T-helper 17 cell (primary cell): ENCODE measurements at places on chromosomes 11 and 22. TPM values are rescaled to one million over a fixed set of nuclear protein-coding genes. Genes with fewer than 3 reads are reported as not detected.
A peak's percentile ranks its signal among the peaks of the same experiment; 100 is the strongest.

DNA sequence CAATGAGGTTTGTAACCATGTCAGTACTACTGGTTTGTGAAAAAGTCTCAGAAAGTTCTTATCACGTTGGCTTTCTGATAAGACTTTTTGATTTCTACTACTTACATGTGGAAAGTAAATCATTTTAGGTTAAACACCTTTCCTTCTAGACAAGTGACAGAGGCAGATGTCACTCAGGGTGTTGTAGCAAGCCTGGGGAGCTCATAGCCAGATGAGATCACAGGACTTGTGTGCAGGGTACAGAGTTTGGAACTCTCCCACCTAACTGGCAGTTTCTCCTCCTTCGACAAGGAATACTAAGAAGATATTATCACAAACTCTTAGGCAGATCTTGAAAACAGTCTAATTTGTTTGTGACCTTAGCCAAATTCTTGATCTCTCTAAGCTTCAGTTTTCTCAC is 49.4 kb upstream of the PICALM start:
- H3K27me3 ChIP-seq: peaks cover 9% of the 10 kb centered on the region
- H3K27ac ChIP-seq: no peak overlapping the region
- DNase-seq: no peak

DNA sequence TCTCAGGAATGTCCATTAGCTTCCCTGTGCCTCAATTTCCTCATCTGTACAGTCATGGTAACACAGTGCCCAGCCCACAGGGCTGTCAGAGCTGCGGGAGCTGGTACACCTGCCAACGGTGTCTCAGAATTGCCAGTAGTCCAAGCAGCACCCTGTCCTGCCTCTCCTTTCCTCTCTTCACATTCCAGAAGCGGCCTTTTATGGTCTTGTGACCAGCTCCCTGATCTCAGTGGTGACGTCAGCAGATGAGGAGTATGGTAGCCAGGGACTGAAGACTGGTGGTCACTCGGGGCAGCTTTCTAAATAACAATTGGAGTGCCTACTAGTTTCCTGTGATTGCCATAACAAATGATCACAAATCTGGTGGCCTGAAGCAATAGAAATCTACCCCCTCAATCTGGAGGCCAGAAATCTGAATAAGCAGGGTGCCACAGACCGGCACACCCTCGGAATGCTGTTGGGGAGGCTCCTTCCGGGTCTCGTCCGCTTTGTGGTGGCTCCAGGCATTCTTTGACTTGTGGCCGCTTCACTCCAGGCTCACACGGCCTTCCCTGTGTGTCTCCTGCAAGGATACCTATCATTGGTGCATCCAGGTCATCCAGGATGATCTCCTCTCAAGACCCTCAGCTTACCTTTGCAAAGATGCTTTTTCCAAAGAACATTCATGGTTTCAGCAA is 2.1 kb downstream of the FADD start:
- peak overlapping the region; percentile 95 for H3K27ac ChIP-seq
- H3K27me3 ChIP-seq: no peaks in the 10 kb centered on the region
- no peak for DNase-seq
- peaks cover 3% of the 10 kb centered on the region for H3K36me3 ChIP-seq

- no peak for DNase-seq
- H3K27ac ChIP-seq: peak overlapping the region; percentile 98
- peak overlapping the region; percentile 77 for H3K4me3 ChIP-seq
- H3K4me1 ChIP-seq: peaks cover 64% of the 10 kb centered on the region
- peaks cover 1% of the 10 kb centered on the region for H3K36me3 ChIP-seq
- H3K27me3 ChIP-seq: no peaks in the 10 kb centered on the region
These were observed 42.3 kb upstream of the ETS1 start for GRCh38 chr11:128629516-128630106.

- no peak overlapping the region for H3K27ac ChIP-seq
- H3K36me3 ChIP-seq: peaks cover 2% of the 10 kb centered on the region
- DNase-seq: no peak
- H3K4me3 ChIP-seq: no peak overlapping the region
These were observed 100.3 kb upstream of the PRR5 start for GRCh38 chr22:44601725-44602124.

DNA sequence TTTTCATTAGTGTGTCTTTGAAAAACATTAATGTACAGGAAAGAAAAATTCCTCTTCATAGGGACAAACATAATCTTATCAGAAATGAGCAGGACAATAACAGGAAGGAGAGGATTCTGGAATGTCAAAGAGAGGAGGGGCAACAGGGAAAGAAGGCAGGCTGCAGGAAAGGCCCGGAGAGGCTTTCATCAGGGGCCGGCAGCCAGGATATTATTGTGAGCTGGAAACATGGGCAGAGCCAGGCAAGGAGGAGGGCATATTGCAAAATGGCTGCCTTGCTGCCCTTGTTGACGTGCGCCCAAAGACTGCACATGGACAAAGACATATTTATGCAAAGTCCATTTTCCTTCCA is 433.7 kb downstream of the ETS1 start:
- no peaks in the 10 kb centered on the region for H3K36me3 ChIP-seq
- DNase-seq: no peak
- no peak overlapping the region for H3K27ac ChIP-seq

Gene MS4A4A
- total RNA-seq: not detected

GRCh38 chr22:41873391-41873790 is 40.5 kb downstream of the SREBF2 start:
- no peak for DNase-seq
- peaks cover 7% of the 10 kb centered on the region for H3K36me3 ChIP-seq
- no peaks in the 10 kb centered on the region for H3K27me3 ChIP-seq
- H3K27ac ChIP-seq: peak overlapping the region; percentile 72
- H3K4me3 ChIP-seq: no peak overlapping the region
- H3K4me1 ChIP-seq: peaks cover 8% of the 10 kb centered on the region

Gene DEUP1
- not detected for total RNA-seq

Gene SCO2
- 4.5 TPM for total RNA-seq

- no peaks in the 10 kb centered on the region for H3K27me3 ChIP-seq
- DNase-seq: no peak
- H3K27ac ChIP-seq: no peak overlapping the region
- peaks cover 26% of the 10 kb centered on the region for H3K4me1 ChIP-seq
- no peaks in the 10 kb centered on the region for H3K36me3 ChIP-seq
These were observed 31.7 kb upstream of the GRAMD4 start for GRCh38 chr22:46588279-46589140.

Gene MMP3
- not detected for total RNA-seq

Gene EWSR1
- total RNA-seq: 335 TPM

DNA sequence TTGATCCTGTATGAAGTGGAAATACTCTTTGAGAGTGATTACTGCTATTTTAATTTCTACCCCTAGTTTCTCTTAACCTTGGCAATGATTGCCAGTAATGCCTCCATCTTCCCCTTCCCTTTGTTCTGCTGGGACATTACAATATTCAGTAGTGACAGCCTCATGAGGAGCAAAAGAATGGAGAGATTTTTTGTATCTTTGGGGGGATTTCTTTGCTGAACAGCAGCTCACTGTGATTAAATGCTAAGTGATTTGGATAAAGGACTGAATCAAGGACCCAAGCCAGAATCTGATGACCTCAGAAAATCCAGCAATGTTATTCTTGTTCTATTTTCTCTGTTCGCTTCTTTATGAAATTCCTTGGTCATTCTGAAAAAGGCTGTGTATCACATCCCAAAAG is 7.0 kb upstream of the SLC1A2 start:
- DNase-seq: no peak
- H3K27me3 ChIP-seq: peaks cover 94% of the 10 kb centered on the region
- H3K36me3 ChIP-seq: peaks cover 3% of the 10 kb centered on the region
- no peak overlapping the region for H3K4me3 ChIP-seq
- H3K4me1 ChIP-seq: peaks cover 5% of the 10 kb centered on the region

GRCh38 chr11:70113801-70114200 is 35.7 kb downstream of the ANO1 start:
- H3K27me3 ChIP-seq: peaks cover 19% of the 10 kb centered on the region
- no peak overlapping the region for H3K4me3 ChIP-seq
- peaks cover 8% of the 10 kb centered on the region for H3K4me1 ChIP-seq
- H3K27ac ChIP-seq: no peak overlapping the region

DNA sequence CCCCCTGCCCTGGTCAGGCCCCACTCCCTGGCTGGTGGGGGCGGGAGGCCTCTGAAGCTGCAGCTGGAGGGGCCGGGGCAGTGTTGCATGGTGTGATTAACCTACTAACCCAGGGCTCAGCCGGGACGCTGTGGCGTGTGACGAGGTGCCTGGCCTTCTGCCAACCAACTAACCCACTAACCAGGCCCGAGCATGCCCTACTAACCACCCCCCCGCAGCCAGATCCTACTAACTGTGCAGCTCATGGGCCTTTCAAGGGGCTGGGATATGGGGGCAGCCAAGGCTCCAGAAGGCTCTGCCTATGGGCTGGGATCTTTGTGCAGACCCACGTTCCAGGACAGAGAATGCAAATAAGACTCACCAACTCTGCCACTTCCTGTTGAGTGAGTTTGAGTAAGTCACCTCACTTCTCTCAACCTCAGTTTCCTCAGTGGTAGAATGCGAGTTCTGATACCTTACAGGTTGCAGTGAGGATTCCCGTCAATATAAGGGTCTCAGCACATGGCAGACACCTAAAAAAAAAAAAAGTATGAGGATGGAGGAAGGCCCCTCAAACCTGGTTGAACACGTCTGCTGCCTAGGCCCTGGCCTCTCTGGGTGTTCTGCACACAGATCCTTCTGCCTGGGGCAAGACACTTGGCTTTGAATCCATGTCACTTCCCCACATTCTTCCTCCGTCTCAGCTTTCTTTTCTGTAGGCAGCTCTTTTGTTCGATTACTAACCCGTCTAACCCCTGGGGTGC is 14.1 kb downstream of the MIAT start:
- peak overlapping the region; percentile 99 for H3K27ac ChIP-seq
- peak; percentile 53 for DNase-seq
- H3K36me3 ChIP-seq: no peaks in the 10 kb centered on the region

GRCh38 chr11:129143335-129143734 is 48.8 kb downstream of the ARHGAP32 start:
- no peak overlapping the region for H3K27ac ChIP-seq
- H3K4me3 ChIP-seq: no peak overlapping the region
- H3K27me3 ChIP-seq: no peaks in the 10 kb centered on the region
- H3K36me3 ChIP-seq: no peaks in the 10 kb centered on the region

DNA sequence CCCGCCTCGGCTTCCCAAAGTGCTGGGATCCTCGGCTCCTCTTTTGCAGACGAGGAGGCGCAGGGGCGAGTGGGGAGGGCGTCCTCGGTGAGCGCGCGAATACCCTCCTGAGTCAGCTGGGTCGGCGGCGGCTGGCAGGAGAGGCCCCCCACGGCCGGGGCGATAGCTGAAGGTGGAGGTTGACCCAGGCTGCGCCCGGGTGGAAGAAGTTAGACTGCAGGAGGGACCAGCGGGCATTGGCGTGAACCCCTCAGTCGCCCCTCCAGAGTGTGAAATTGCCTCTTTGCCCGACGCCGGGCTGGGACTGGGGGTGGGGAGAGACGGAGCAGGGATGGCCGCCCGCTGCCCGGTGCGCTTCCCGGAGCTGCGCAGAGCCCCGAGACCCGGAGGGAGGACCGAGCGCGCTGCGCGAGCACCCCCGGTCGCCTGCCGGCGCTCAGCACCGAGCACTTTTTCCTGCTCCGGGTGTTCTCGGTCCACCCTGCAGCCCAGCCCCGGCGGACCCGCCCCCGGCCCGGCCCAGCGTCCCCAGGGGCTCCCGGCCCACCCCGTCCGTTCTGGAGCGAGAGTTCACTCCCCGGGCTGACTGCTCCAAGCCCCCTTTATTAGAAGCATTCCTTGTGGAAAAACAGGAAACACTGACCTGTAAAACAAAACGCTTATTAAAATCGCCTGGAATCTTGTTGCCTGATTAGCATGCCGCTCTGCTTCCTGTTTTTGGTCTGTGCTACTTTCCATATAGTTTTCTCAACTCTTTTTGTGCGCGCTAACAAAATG is 13.7 kb upstream of the CPT1A start:
- peak overlapping the region; percentile 78 for H3K4me3 ChIP-seq
- H3K36me3 ChIP-seq: no peaks in the 10 kb centered on the region
- no peak overlapping the region for H3K27ac ChIP-seq
- peaks cover 6% of the 10 kb centered on the region for H3K4me1 ChIP-seq

Gene BIK
- total RNA-seq: 3.8 TPM

Gene PKNOX2
- total RNA-seq: not detected

- H3K27me3 ChIP-seq: peaks cover 9% of the 10 kb centered on the region
- DNase-seq: no peak
- H3K4me1 ChIP-seq: peaks cover 28% of the 10 kb centered on the region
- H3K27ac ChIP-seq: no peak overlapping the region
- H3K36me3 ChIP-seq: no peaks in the 10 kb centered on the region
These were observed 59.9 kb upstream of the POU2AF1 start for GRCh38 chr11:111438846-111439520.

- H3K27me3 ChIP-seq: peaks cover 30% of the 10 kb centered on the region
- H3K4me3 ChIP-seq: no peak overlapping the region
- no peak for DNase-seq
- H3K4me1 ChIP-seq: peaks cover 4% of the 10 kb centered on the region
- H3K36me3 ChIP-seq: no peaks in the 10 kb centered on the region
These were observed 157.0 kb downstream of the CCDC34 start for GRCh38 chr11:27205779-27206570.

DNA sequence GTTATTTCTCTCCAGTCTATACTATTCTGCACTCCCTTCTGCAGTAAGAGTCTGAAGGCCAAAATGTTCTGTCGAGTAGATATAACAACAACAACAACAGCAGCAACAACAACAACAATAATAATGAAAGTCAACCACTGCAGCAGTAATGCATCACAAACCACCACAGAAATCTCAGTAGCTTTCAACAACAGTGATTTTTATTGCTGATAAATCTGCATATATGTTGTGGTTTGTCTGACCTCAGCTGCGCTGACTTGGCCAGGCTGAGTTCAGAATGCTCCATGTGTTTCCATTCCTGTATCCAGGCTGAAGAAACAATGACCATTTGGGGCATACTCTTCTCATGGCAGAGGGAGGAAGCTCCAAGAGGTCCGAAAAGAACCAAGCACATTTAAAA is 32.3 kb upstream of the CYP2R1 start:
- no peak overlapping the region for H3K27ac ChIP-seq
- no peak for DNase-seq
- peaks cover 3% of the 10 kb centered on the region for H3K36me3 ChIP-seq
- peaks cover 12% of the 10 kb centered on the region for H3K27me3 ChIP-seq
- no peak overlapping the region for H3K4me3 ChIP-seq

- H3K4me3 ChIP-seq: no peak overlapping the region
- no peak overlapping the region for H3K27ac ChIP-seq
- no peak for DNase-seq
- H3K27me3 ChIP-seq: no peaks in the 10 kb centered on the region
These were observed 21.6 kb downstream of the AAMDC start for GRCh38 chr11:77842441-77843121.

Gene MAML2
- 29.2 TPM for total RNA-seq

DNA sequence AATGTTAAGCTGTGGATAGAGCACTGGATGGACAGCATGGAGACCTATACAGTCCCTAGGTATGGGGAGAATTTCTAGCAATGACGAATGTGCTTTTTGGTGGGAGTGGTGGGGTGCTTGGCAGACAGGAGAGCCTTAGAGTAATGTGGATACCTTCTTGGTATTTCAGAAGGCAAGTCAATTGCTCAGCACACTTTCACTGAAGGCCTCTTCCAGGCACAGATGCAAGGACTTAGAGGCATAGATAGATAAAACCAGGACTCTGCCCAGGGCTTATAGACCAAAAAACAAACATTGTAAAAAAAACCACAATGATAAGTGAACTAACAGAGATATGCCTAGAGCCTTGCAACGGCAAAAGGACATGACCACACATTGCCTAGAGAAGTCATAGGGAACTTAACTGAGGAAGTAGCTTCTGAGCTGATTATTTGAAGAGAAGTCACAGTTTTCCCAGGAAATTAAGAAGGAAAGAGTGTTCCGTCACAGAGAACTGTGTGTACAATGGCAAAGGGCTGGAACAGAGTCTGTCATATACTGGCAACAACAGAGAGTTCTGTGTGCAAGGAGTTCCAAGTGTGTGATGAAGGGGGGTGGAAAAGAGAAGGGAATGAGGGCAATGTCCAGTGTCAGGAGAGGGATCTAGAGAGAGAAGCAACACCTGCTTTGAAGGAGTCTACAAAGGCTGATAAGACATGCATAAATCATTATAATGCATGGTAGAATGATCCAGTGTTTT is 65.9 kb upstream of the PICALM start:
- H3K27ac ChIP-seq: no peak overlapping the region
- no peak overlapping the region for H3K4me3 ChIP-seq
- H3K36me3 ChIP-seq: peaks cover 3% of the 10 kb centered on the region
- DNase-seq: no peak
- peaks cover 10% of the 10 kb centered on the region for H3K4me1 ChIP-seq
